ENCODE measurements at places on chromosomes 13 and 19. TPM values are rescaled to one million over a fixed set of nuclear protein-coding genes. Genes with fewer than 3 reads are reported as not detected.

DNA sequence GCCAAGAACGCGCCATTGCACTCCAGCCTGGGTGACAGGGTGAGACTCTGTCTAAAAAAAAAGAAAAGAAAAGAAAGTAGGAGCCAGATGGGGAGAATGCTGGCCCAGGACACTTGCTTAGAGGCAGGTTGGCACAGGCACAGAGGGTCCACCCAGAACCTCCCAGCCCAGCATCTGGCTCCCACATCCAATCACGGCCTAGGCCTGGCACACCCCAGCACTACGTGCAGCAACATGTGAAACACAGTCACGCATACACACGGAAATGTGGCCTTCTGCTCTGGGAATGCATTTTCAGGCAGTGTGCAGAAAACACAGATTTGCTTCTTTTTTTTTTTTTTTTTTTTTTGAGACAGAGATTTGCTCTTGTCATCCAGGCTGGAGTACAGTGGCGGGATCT is 20.9 kb upstream of the FOSB start:
- no peaks in the 10 kb centered on the region for H3K36me3 ChIP-seq
- H3K4me3 ChIP-seq, result no peak overlapping the region
- H3K27ac ChIP-seq, result no peak overlapping the region
- no peak for DNase-seq
- H3K4me1 ChIP-seq, result peaks cover 18% of the 10 kb centered on the region

DNA sequence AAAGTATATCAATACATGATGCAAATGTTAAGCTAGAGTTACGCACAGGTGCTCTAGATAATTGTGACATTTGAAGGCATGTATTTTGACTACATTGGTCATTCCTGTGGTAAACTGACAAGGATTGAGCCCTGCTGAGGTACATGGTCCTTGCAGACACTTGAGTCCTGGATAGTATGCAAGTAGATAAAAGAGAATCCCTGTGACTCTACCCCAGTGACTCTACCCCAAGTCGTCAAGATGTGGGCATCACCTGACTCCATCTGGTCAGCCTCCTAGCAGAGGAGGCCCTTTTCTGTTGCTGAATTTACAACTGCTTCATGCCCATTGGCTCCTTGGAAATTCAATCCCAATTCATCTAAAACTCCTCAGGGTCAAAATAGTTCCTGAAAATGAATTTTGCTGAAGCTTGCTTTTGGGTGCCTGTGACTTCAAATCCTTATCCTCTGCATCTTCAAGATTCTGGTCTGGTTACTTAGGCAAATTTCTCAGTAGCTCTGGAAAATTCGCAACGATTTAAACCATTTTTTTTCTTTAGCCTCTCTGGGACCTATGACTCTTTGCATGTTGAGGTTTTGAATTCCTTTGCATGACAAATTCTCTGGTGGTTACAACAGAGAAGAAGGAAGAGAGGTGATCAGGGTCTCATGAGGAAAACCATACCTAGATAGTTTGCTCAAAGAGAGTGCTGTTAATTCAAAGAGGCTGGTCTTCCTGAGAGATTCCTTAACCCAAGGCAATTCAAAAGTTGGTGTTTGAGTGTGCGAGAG is 422.1 kb downstream of the FGF9 start:
- no peak for DNase-seq
- H3K27ac ChIP-seq, result no peak overlapping the region
- H3K4me3 ChIP-seq, result no peak overlapping the region
- no peaks in the 10 kb centered on the region for H3K27me3 ChIP-seq
- H3K4me1 ChIP-seq, result no peaks in the 10 kb centered on the region

The OR1I1 gene
- polyA plus RNA-seq, result not detected

- H3K27ac ChIP-seq, result no peak overlapping the region
- DNase-seq, result no peak
- H3K4me3 ChIP-seq, result peak overlapping the region; percentile 69
- H3K4me1 ChIP-seq, result peaks cover 13% of the 10 kb centered on the region
These were observed 3.6 kb downstream of the HTR2A start for GRCh38 chr13:46893221-46893740.

The REX1BD gene
- polyA plus RNA-seq, result 67.7 TPM

Data from psoas muscle (tissue), 8 donors.